ENCODE measurements at places on chromosomes 4 and X.

GRCh38 chr4:8140915-8141314, 17.7 kb downstream of the ABLIM2 start:
- no peak for DNase-seq

DNA sequence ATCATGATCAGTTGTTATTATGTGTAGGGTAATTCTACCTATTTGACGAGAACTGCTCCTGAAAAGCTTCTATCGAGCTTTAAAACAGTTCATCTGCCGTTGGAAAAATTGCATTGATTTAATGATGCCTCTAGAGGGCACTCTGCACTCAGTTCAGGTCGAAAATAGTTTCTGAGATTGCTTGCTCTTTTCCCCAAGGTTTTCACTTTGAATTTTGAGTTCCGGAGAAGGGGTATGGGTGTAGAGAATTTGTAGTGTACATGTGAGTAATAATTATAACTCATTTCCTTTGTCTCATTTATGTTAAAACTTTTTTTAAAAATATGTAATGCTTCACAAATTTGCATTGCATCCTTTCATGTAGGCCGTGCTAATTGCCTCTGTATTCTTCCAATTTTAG, 28.4 kb upstream of the TNIP3 start:
- DNase-seq: no peak

DNA sequence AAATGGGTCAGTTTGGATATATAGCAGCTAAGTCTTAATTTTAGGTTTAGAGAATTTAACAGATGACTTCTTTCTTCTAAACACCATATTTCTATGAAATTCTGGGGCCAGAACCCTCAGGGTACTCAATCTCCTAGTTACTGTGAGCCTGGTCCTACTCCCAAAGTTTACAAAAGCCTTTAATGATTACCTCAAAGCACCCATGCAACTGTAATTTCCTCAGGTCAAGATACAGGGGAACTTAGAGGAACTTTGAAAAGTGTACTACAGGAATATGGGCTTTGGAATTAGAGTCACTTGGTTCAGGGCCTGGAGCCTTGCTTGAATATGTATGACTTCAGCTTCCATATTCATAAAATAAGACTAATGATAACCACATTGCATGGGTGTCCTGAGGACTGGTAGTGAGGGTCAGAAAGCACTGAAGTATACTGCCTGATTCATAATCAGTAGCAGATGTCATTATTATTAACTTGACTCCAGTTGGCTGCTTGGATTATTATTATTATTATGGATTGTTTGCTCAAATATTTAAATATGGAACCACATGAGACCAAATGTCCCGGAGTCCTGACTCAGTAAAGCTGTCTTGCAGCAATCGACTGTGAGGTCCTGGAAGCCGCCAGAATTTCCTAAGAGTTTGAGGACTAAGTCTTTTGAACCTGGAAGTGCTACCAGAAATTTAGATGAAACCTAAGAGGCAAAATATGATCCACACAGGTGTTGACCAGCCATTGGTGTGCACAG, 2.0 kb upstream of the ADH7 start:
- DNase-seq: no peak

GRCh38 chr4:60655356-60655755, 544.8 kb upstream of the ADGRL3 start:
- DNase-seq: no peak

- no peak for DNase-seq
These were observed 93.4 kb upstream of the VEGFC start for GRCh38 chr4:176886135-176886534.

- DNase-seq: no peak
These were observed 711.8 kb upstream of the FAM241A start for GRCh38 chr4:111433441-111433840.

DNA sequence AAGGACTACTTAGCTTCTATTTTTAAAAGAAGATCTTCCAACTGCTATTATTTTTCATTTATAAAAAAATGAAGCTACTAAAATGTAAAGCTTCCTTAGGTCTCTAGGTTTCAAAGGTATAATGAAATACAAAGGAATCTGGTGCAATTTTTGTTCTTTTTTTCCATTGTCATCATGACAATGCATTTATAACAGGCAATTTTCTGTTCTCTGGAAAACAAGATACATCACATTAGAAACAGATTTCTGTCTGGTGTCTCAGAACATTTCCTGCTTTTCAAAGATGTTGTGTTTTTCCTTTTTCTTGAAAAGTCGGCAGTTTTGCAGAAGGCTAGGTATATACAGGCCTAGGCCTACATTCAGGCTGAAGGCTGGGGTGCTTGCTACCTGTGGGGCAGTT, 63.6 kb upstream of the ATP8A1 start:
- DNase-seq: no peak

GRCh38 chrX:41192880-41193279, 107.6 kb downstream of the USP9X start:
- DNase-seq: no peak

DNA sequence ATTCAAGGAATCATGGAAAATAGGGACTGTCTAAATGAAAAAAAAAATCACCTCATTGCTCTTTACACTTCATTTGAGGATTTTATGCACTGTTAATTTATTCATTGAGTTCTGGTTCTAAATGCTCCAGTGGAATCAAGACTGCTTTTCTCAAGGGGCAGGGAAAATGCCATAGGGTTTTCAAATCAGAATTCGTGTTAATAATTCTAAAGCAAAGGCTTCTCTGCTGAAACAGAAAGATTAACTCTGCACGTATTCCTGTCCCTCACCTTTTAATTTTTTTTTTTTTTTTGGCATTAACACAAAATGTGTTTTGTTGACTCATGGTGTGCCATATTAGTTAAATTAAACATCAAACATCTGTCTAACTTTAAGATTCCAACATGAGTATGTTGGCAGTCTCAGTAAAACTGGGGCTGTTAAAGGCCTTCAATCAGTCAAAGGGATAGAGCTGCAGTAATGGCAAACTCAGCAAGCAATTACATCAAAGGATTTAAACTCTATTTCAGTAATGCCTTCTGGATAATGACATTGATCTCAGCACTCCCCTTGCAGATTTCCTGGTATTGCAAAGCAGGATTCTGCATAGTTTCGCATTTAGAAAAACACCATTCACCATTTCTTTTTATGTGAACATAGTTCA, 878.1 kb downstream of the RAPGEF2 start:
- no peak for DNase-seq

DNA sequence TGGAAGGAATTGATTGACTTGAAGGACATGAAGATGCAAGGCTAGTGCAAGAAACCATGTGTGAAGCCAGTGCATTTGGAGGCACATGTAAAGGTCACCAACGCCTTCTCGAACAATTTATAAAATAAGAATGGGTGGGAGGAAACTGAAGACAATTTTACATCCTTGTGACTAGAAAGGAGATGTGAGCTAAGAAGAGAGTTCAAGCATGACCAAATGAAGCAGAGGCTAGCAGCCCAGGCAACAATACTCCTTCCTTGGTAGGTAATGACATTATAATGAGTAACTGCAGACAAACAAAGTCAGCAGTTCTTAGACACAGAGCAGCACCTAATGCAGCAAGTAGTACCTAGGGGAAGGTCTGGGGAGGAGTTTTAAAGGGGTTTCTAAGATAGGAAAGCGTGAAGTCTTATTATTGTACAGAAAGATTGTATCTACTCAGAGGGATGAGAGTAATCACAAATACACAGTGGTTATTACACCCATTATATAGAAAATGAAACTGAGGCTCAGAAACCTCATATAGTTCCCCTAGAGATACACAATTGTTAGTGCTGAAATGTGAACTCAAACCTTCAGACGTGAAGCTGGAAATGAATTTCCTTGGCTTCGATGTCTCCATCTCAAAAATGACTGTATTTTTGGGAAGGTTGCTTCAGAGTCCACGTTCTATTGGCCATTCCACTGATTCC, 56.1 kb downstream of the ATXN3L start:
- DNase-seq: no peak

DNA sequence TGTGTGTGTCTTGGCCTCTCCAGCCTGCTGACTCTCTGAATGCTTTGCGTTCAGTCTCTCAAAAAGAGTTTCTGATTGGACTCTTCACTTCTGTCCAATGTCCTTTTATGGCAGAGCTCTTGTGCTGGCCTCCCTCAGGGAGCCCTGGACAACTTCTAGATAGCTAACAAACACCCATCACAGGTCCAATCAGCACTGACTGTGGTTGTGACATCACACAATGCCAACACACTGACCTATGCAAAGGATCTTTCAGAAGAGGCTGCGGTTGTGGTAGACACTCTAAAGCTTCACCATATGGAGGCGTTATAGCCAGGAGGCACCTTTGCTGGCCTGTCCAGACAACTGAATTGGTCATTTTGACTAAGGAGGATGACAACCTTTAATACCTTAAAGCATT, 53.8 kb upstream of the LSM6 start:
- DNase-seq: no peak

GRCh38 chr4:138509346-138509745, 267.2 kb upstream of the SLC7A11 start:
- DNase-seq: no peak

GRCh38 chr4:172750910-172751309, 417.7 kb upstream of the GALNT7 start:
- DNase-seq: no peak

GRCh38 chr4:90113881-90114457, 13.2 kb upstream of the CCSER1 start:
- no peak for DNase-seq

- DNase-seq: peak; percentile 55
These were observed 797 bp downstream of the TXLNG start for GRCh38 chrX:16786791-16787735.

DNA sequence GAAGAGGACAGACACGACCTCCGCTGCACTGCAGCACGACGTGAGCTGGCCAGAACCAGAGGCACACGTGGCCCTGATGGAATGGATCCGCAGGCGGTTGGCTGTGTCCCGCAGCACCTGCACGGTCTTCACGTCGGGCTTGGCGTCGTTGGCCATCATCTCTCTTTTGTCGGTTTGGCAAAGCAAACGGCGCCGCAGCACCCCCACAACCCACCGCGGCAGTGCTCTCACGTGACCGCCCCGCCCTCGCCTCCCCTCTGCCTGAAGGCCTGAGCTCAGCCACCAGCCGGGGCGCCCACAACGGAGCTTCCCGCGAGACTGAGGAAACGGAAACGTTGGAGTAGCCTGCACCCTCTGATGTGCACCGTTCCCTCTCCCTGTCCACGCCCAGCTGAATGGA, at the start of gene TKTL2:
Gene TKTL2, minus strand, starts transcription at position 179 of the 400 bp plus-strand sequence. Its CDS starts 20 bp downstream, at position 159.
- DNase-seq: no peak

DNA sequence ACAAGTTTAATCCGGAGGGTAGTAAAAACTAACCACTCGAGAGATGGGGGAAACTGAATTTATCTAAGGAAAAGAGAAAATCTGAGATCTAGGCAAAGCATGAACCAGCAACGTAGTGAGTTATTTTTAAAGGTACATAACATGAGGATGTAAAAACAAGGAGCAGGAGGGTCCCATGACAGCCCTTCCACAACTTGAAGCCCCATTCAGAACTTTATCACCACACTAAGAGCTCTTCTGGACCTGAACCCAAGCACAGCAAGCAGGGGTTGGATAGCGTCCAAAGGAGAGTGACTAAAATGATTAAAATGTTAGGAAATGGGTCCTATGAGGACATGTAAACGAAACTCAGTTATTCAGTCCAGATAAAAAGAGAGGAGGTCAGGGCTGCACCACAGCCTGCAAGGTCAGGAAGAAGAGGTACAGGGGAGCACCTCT, 16.2 kb downstream of the SH3RF1 start:
- DNase-seq: no peak

DNA sequence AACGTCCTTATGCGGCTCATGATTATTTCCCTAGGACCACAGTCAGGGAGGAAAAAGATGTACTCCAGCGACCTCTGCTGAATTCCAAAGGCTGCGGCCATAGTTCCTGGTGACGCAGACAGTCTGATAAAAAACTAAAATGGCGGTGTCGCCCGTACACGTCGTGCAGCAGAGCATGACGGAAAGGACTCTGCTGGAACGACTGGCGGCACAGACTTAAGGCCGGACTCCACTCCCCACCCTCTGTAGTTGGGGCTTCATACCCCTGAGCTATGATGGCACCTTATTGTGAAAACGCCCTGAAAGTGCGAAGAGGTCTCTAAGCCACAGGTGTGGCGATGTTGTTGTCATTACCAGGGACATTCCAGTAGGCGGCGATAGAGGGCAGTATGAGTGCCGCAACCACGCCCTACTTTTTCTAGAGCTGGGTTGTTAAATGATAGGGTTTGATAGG, 90.0 kb upstream of the EDA2R start:
- DNase-seq: peak; percentile 10

- no peak for DNase-seq
These were observed 466.1 kb downstream of the IQCM start for GRCh38 chr4:149349541-149349940.

DNA sequence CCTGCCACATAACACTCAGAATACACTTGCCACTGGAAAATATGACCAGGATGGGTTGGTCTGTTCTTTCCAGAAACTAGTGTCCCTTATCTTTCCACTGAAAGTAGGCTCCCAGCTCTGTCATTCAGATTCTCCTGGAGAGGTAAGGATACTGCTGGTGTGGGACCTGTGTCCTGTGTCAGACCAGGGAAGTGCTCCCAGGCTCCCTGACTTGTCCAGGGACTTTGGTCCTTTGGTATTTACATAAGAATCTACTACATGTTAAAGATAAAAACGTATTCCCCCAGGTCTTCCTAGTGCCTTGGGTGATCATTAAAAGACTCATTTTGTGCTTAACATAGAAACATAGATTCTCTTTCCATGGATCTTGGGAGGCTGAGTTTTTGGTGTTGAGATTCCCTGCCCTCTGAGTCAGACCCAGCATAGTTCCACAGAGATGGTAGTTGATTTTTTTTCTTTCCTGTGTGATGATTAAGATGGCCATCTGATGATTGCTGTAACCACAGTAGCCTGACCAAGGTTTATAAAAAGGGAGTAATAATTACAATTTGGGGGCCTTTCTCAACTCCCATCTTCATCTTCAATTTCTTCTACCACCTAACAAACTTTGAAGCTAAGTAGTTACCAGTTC, 159.8 kb upstream of the JADE1 start:
- DNase-seq: no peak

DNA sequence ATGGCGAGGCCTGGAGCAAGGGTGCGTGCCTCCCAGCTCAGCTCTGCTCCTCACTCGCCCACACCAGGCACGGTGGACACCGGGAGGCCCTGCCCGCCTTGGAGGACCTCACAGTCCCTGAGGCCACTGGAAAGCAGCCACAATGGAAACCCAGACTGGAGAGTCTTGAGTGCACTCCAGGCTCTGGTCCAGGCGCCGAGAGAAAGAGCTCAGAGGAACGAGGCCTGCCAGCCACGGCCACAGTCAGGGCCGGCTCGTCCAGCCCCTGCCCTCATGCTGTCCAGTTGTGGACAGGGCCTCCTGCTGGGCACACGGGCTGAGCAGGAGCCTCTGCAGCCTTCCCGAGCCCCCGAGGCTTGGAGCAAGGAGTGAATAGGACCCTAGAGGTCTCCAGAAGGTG, 53.3 kb upstream of the GRPEL1 start:
- no peak for DNase-seq

Data from stimulated activated effector memory CD8-positive, alpha-beta T cell treated with anti-CD3 and anti-CD28 coated beads, Interleukin-12 subunit alpha, Interleukin-12 subunit beta, amount 100 ng/mL, for 72 hours (primary cell).